ENCODE measurements at places on chromosomes 2 and 18.
A peak's percentile ranks its signal among the peaks of the same experiment; 100 is the strongest.

DNA sequence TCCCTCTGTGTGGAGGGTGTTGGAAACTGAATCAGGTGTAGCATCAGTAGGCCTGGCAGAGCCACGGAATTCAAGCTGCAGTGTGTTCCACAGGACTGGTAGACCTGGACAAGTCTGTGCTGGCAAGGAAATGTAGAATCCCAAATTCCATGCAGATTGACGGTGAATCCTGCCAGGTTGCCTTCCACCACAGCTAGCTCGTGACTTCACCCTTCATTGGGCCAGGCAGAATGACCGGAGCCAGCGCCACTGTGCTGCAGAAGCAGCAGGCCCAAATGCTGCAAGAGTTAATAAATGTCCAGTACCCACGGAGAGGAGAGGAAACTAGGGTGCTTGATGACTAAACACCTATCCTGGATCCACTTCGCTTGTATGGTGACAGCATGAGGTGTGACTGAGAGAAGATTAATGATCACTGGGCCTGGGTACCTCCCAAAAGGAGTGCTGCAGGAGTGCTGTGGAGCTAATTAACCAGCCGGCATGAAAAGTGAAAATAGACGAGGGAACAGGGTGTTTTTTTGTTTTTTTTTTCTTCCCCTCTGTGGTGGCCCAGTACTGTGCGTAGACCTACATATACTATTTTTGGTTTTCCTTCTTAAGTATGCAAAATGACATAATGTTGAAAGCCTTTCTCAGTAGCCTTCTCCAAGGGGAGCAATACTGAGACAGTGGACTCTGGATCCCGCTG, 122.2 kb downstream of the TANC1 start:
- DNase-seq: no peak

- no peak for DNase-seq
Measured at GRCh38 chr2:31384771-31385276, 29.7 kb downstream of the XDH start.

DNA sequence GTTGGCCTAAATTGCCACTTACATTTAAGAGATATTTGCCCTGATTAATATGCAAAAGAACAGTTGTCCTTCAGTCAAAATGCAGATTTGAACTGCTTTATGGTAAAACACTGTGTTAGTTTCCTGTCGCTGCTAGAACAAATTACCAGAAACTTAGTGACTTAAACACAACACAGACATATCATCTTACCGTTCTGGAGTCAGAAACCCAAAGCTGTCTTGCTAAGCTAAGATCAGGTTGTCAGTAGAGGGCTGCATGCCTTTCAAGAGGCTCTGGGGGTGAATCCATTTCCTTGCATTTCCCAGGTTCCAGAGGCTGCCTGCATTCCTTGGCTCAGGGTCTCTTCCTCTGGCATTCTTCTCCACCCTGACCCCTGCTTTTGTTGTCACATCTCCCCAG, 149.5 kb downstream of the FAM161A start:
- no peak for DNase-seq

DNA sequence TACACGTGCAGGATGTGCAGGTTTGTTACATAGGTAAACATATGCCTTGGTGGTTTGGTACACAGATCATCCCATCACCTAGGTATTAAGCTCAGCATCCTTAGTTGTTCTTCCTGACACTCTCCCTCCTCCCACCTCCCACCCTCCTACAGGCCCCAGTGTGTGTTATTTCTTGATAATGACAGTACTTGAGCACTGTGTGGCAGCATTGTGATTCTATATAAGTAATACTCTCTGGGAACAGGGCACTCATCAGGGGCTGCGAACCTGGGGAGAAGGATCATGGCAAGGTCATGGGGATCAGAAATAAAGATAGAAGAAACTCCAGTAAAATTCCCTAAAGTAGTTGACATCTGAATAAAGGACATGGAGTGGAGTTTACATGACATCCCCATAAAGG, 1256.2 kb upstream of the CRIM1 start:
- no peak for DNase-seq

GRCh38 chr18:72261590-72261989, 282.6 kb downstream of the CBLN2 start:
- DNase-seq: no peak

- peak; percentile 35 for DNase-seq
Measured at GRCh38 chr2:24914713-24915112, 5.3 kb downstream of the ADCY3 start.

- DNase-seq: no peak
Measured at GRCh38 chr2:134386310-134386709, 132.4 kb downstream of the MGAT5 start.

DNA sequence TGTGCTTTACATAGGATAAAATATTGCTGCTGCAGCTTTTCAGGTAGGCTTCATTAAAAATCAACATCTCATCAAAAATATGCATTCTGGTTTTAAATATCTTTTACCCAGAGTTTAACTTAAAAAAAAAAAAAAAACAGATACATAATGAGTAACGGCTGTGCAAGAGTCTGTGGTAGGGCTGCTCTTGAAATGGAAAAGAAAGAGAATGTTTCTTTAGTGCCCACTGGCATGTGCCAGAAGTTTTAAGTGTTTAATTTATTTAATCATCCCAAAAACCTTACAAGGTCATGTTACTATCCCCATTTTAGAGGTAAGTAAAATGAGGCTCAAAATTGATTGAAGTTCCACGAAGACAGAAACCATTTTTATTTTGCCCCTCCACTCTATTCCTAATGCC, 92.1 kb downstream of the SLC8A1 start:
- no peak for DNase-seq

- no peak for DNase-seq
Measured at GRCh38 chr2:9210030-9210429, 3.4 kb downstream of the ASAP2 start.

GRCh38 chr2:211494085-211494484, 937.7 kb downstream of the CPS1 start:
- no peak for DNase-seq

- no peak for DNase-seq
Measured at GRCh38 chr2:126717928-126718327, 62.0 kb downstream of the GYPC start.

- DNase-seq: peak; percentile 84
Measured at GRCh38 chr2:231601356-231602229, 8.9 kb downstream of the TEX44 start.

DNA sequence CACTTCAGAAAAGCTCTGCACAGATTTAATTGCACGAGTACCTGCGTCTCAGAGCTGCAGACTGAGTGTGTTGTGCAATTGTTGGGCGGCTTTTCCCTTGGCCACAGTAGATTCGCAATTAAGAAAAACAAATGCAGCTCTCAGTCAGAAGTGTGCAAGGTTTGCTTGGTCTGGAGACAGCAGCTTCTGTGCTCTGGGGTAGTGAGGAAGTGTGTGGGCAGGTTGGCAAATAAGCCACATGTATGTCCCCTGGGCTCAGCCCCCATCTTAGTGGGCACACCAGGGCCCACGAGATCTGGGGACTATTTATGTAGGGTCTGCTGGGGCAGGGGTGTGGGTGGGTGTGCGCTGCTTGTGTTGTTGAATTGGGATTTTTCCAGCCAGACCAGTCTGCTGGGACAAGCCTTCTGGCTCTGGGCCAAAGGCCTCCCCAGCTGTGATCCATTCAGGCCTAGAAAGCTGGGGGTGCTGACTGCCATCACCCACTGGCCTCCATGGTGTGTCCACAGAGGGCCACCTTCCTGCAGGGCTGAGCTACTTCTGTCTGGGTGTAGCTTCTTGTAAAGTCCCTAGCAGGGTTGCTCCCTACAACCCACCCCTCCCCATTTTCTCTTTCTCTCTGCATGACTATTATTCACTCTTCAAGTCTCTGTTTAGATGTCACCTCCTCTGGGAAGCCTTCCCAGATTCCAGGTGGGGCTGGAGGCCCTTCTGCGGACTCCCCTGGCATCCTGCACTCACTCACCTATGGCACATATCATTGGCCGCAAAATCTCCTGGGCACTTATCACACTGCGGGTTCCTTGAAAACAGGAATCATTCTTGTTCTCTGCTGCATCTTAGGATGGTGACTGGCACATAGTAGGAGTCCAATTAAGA, 67.8 kb downstream of the ODC1 start:
- DNase-seq: no peak

DNA sequence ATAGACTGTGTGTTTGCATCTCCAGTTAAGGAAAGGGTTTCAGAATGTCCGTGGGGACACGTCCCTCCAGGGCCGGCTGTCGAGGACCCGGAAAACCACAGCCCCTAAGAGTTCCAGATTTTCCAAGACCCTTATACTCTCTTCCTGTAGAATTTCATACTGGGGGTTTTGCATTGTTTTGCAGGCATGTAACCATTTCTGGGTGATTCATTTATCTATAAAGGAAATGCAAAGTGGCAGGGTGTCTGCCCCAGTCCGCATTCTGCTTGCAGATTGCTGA, 8.5 kb downstream of the SP9 start:
- no peak for DNase-seq

- no peak for DNase-seq
Measured at GRCh38 chr2:78351208-78351607, 674.3 kb upstream of the REG3G start.

- no peak for DNase-seq
Measured at GRCh38 chr18:4264347-4264791, 190.7 kb downstream of the DLGAP1 start.

DNA sequence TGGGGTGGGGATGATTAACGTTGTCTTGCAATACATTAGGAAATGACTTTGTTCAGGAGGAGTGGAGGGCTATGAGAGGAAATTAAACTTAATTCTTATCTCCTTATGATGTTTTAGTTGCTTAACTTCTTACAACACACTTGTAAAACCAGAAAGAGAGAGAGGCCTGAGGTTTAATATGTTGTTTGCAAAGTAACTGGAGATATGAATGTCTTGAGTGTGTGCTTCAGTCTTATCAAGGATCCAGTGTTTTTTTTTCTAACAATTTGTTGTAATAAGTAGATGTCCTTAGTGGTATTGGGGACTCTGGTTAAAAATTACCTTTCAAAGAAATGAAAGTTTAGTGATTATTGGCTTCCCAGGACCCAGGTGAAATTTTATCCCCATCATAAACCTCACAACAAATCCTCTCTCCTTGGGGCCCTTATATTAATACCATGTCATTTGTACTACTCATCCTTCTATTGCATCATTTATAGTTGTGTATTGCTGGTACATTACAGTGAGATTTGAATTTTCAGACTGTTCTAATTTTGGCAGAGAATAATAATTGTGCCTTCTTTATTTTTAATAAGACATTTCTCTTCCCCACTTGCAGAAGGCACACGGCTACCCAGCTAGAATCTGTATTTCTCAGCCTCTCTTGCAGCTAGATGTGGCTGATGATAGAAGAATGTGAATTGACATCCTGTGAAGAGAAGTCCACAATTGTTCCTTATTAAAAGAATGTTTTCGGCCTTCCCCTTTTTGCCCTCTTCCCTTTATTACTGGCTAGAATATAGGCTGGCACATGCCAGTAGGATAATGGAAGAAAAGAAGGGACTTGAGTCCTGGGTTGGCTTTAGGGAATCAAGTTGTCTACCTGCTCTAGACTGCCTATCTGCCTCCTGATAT, 91.9 kb upstream of the CXCR4 start:
- no peak for DNase-seq

- DNase-seq: no peak
Measured at GRCh38 chr18:62521593-62521992, 1.2 kb upstream of the ZCCHC2 start.

GRCh38 chr2:202043475-202043874, 9.8 kb downstream of the FZD7 start:
- no peak for DNase-seq

- no peak for DNase-seq
Measured at GRCh38 chr18:13051950-13052349, 60.8 kb downstream of the CEP192 start.

GRCh38 chr2:113136828-113137775, 9.7 kb downstream of the IL1RN start:
- peak; percentile 56 for DNase-seq

GRCh38 chr2:62045017-62045543, 139.6 kb downstream of the COMMD1 start:
- DNase-seq: no peak

GRCh38 chr2:186256540-186256939, 229.5 kb upstream of the ZC3H15 start:
- DNase-seq: no peak

DNA sequence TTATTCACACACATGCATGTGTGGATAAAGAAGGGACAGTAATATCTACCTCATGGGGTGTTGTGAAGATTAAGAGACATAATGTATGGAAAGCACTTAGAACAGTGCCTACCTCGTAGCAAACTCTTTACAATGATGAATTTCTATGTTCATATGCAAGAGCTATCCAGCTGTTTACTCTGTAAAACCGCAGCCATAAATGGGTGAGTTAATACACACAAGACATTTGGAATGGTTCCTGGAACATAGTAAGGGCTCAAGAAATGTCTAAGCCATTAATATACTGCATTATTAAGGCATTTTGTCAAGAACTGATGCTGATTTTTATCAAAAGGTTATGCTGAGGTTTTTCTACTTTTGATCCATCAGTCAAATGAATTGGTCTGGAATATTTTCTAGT, 1076.2 kb downstream of the TSN start:
- DNase-seq: no peak

DNA sequence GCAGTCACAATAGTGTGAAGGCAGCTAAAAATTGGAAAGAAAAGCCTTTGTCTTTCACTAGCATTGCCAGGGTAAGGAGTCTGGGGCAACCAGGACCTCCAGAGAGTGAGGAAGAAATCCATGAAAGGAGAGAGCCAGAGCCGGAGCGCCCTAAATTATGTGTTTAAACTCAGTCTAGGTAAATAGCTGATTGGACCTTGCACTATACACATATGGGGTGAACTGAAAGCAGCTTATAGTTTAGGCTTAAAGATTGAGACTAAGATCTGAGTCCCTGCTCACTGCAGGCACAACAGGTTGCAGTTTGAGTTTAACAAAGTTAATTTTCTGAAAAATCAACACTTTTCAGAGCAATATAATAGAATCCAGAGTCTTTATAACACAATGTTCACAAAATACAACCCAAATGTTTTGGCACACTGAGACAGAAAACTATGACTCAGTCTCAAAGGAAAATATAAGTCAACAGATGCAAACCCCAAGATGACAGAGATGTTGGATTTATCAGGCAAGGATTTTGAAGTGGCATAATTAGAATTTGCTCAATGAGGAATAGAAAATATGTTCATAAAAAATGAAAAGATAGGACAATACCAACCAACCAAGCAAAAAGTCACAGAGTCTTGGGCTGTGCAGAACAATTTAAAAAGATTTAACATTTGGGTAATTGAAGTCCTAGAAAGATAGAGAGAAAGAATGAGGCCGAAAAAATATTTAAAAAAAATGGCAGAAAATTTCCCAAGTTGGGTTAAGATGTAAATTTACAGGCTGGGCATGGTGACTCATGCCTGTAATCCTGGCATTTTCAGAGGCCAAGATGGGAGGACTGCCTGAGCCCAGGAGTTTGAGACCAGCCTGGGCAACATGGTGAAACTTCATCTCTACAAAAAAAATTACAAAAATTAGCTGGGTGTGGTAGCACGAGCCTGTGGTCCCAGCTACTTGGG, 39.6 kb downstream of the DOK1 start:
- DNase-seq: no peak

DNA sequence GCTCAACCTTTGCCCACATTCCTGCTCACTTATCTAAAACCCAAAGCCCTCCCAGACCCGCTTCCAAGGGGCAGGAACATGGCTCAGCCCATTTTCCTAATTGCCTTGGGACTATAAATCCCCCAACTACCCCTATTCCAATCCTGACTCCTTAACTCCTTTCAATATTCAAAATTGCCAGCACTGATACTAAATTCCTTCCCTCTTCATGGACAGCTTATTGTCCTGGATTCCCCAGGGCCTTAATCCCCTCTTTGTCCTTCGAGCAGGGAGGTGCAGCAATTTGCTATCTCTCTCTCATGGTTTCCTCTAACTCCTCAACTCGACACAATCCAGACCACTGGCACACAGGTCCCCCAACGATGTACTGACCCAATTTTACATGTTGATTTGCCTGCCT, 99.1 kb downstream of the SLC25A12 start:
- no peak for DNase-seq

Data from K562 (cell line).